ENCODE measurements at places on chromosomes 5 and 9.

- no peak for DNase-seq
Measured at GRCh38 chr9:113556877-113557593, 93.5 kb downstream of the RGS3 start.

DNA sequence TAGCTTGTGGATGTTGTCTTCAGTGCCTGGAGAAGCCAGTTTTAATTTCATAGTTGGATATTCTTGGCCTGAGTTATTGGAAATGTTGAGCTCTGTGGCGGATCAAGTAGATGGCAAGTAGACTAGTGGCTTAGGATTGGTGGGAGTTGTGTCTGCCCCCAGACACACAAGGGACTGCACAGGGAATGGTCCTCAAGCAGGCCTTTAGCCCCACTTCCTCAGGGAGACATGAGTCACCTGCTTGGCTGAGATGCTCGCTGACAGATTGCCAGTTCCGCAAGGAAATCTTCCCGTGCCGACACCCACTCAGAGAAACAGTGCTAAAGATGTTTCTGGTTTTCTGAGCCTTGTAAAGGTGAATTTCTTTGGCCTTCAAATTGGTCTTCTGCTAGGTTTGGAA is 18.8 kb upstream of the CATSPER3 start:
- no peak for DNase-seq

GRCh38 chr5:39273314-39273954 is 54.1 kb upstream of the FYB1 start:
- DNase-seq, result no peak

DNA sequence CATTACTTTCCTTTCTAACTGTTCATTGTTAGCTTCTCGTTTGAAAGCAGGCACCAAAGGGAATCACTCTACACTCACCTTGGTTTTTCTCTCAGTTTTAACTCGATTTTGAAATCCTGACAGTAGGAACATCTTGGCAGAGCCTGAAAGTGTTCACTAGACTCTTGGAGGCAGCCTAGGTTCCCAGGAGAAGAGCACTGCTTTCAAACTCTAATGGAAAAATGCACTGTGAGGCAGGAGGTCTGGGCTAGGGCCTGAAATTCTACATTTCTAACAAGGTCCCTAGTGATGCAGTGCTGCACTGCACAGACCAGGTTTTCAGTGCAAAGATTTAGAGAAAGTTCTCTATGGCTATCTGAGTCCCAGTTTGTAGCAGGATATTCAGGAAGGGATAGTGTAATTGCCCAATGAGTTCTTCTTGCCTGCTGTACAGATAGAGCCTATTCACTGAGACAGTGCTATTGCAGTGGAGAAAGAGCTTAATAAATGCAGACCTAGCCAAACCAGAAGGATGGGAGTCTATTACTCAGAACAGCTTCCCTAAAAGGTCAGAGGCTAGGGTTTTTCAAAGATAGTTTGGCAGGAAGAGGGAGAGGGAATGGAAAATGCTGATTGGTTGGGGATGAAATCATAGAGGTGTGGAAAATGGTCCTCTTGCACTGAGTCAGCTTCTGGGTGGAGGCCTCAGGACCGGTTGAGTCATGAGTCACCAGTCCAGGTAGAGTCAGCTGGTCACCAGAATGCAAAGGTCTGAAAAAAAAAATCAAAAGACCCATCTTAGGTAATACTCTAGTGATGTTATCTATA is 153.9 kb downstream of the GPBP1 start:
- DNase-seq, result no peak

GRCh38 chr5:83026930-83027687 is 50.1 kb downstream of the TMEM167A start:
- no peak for DNase-seq

DNA sequence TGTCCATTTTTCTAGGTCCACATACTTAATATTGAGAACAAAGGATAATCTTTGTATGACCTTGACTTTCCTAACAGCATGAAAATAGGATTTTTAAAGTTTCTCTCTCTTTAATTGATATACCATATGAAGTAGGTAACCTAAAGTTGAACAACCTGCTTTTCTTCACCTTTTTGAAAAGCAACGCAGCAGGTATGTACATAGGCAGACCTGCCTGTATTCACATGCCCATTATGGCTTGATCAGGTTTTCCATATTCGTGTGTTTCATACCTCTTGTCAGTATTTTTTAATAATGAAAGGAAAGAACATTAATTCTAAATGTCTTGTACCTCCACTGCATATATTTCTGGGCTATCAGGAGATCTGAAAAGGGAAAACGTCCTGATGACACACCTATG is 1.5 kb upstream of the ADAMTSL1 start:
- no peak for DNase-seq

- DNase-seq, result no peak
Measured at GRCh38 chr5:68242743-68243142, 27.2 kb downstream of the PIK3R1 start.

DNA sequence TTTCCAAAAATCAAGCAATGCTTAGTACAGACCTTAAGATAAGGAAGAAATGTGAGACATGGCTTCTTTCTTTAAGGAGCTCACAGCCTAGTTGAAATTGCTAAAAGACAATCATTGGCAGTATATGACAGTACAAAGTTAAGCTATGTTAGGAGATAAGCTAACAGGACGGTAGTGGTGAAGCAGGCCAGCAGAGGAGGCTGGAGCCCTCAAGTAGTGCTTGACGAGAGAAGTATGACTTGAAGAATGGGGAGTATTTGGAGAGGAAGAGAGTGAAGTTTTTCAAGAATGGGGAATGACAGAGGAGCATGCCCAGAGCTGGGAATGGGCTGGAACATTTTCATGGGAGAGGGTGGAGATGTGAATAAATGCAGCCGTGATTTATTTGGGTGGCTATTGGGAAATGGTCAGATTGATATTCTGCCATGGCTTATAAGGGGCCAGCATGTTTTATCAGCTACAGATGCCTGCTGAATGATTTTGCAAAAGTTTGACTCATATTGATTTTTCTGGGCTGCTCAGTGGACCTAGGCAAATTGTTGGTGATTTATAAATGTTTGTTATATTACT is 43.7 kb downstream of the LURAP1L start:
- no peak for DNase-seq

GRCh38 chr5:1468247-1468612 is 23.0 kb upstream of the SLC6A3 start:
- no peak for DNase-seq

DNA sequence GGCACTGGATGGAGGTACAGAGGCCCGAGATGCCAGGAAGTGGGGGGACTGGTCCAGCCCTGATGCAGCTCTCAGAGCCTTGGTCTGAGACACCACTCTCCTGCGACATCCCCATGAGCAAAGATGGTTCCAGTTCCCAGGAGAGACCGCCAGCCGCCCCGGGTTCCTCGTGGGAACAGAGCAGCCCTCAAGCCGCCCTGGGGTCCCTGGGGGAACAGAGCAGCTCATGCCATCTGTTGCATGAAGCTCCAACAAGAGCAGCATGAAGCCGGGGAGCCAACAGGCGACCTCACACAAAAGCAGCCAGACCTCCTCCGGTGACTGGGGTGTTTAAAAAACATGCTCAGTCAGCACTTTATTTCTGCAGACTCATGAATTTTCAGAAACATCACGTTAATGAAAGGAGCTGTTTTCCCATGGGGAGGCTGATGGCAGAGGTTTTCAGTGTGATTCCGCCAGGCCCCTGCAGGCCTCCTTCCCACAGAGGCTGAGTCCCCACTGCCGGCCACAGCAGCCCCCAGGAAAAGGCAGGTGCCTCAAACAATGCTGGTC is 6.2 kb downstream of the SLC6A18 start:
- DNase-seq, result no peak

DNA sequence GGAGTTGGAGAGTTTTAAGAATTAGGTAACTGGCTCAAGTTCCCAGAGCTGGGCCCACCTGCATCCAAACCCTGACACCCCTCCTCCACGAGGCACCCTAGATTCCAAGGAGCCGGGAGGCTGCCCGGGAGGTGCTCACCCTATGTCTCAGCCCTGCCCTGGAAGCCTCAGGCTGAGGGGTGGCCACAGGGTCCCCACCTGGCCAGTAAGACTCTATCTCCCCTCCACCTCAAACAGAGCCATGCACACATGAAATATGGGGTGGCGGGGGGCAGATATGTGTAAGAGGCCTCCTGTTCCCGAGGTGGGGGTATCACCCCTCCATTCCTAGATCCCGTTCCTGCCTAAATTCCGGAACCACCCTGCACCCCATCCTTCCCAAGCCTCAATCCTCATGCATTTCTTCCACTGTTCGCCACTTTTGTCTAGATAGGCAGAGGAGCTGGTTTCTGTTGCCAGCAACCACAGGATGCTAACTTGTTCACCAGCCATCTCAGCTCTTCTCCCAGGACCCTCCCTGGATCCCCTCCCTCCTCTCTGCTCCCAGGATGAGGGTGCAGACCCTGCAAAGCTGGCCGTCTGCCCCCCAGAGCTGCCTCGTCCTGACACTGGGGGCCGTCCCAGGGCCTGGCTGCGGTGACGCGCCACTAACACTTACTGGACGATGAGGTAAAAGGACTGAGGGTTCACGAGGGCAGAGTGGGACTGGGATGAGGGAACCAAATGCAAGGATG is 44.1 kb downstream of the COL23A1 start:
- no peak for DNase-seq

- DNase-seq, result no peak
Measured at GRCh38 chr9:131635285-131635684, 90.0 kb downstream of the PRRT1B start.

- DNase-seq, result no peak
Measured at GRCh38 chr9:106450549-106450948, 412.4 kb upstream of the ZNF462 start.

GRCh38 chr5:16866795-16867576 is 69.1 kb downstream of the MYO10 start:
- DNase-seq, result no peak

DNA sequence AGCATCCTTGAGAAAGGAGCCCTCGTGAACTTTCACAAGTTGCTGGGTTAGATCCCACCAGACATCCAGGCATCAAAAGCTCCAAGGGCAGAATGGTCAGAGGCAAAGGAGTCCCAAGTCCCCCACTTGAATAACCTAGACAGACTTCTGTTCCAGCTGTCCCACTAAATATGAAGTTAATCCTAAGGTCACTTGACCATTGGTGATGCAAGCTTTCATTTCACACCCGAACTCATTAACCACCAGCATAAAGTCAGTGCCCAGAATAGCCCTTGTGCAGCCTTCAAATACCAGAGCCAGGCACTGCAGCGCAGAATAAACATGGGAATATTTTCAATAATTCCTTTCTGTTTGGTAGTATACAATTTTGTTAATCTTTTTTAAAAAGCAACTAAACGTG is 28.9 kb downstream of the OXCT1 start:
- no peak for DNase-seq

DNA sequence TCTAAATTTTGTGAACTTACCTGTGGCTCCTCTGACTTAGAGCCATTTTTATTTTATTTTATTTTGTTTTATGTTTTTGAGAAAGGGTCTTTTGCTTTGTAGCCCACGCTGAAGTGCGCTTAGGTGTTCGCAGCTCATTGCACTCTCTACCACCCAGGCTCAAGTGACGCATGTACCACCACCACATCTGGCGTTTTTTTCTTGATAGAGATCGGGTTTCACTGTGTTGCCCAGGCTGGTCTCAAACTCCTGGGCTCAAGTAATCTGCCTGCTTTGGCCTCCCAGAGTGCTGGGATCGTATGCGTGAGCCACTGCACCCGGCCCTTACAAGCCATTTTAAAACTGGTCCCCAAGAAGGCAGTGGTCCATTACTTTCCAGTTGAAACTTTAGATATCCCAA is 18.5 kb downstream of the MATR3 start:
- DNase-seq, result no peak

DNA sequence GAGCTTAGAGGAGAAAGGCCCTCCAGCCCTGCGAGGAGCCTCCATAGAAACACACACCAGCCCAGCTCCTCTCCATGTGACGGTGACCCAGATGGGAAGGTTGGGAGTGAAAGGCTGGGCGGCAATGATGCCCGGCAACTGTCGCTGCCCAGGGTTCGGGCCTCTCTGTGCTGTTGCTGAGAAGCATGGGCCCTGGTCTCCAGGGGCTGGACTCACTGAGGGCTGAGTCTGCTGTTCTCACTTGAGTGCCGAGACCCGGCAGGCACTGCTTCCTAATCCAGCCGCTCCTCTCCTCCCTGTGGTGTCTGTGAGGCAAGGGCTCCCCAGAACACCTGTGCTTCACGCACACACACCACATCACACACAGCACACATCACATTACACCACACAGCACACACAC is 493.6 kb downstream of the GADD45G start:
- no peak for DNase-seq

DNA sequence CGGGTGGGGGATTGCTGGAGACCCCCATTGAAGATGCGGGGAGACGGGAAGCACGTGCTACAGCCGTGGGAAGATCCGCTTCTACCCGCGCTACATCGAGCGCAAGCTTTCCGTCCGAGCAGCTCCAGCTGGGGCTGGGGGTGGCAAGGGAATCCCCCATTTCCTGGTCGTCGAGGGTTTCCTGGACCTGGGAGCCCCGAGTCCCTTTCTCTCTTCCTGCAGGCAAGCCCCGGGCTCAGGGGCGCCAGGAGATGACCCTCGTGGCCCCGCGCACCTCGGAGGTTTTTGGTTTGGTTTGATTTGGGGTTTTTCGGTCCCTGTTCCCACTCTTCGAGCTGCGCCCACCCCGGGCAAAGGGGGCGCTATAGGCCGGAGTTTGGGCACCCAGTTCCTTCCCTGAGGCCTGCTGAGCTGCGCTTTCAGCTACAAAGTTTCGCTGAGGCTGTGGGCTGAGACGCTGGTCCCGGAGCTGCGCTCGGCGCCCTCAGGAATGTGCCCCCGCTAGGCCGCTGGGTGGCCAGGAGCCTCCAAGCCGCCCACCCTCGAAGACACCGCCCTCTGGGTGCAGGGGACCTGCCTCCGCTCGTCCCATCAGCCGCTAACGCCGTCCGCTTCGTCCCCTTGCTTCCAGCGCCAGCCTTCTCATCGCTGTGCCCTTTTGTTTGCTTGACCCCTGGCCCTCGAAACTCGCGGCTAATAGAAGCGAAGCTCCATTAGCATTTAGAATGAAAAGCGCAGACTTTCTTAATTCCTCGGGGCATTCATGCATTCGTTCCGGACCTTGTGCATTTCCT is 2.9 kb downstream of the NR4A3 start:
- DNase-seq, result peak; percentile 83

DNA sequence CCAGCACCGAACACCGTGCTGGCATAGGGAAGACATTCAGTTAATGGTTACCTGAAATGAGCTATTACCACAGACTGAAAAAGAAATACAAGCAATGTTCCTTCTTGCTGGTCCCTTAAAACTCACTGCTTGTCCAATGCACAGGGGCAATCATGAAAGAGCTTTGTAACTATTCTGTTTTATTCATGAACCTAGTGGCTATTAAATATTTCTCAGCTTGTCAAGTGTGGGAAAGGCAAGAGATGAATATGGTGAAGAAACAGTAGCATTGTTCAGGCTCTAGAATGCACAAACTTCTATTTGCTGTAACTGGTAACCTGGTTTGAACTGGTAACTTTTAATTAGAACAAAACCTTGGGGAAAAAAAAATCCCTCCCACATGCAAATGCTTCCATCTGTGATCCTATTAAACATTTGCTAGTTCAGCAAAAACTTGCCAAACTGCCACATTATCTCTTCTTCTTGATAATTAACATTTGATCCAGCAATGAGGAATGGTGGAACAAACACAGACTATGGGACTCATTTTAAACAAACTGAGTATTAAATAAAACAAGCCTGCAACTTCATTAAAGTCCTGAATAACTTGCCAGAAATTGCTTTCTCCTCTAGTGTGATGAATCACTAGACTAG is 36.1 kb downstream of the YIPF5 start:
- DNase-seq, result no peak
